Left renal pelvis (tissue), 4 donors: ENCODE measurements at places on chromosomes 7 and 10. TPM values are rescaled to one million over a fixed set of nuclear protein-coding genes. Genes with fewer than 3 reads are reported as not detected.

Gene CACNA2D1
- 29.5 TPM for polyA plus RNA-seq

Gene MCU
- polyA plus RNA-seq: 43.5 TPM

Gene EBF3
- 3.9 TPM for polyA plus RNA-seq

Gene CPED1
- 50.9 TPM for polyA plus RNA-seq

Gene SLC39A12
- not detected for polyA plus RNA-seq

Gene GNG11
- 34.1 TPM for polyA plus RNA-seq

Gene FAM180A
- polyA plus RNA-seq: 0.17 TPM
